ENCODE measurements at places on chromosomes 6 and 20.

- DNase-seq = no peak
Observed at GRCh38 chr6:21747441-21747840, 153.9 kb downstream of the SOX4 start.

DNA sequence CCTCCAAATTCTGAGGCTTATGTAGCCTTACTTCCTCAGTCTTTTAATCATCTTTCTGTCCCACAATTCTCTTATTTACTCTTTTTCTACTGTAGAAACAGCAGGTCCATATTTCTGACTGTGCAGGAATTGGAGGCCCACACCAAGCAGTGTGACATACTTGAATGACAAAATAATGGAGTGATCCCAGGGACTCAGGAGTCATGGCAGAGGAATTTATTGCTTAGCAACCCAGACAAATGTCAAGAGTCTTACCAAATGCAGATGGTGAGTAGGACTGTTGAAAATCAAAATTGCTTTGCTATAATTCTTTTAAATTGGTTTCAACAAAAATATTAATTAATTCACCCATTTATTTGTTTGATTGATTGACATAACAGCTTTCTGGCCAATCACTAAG, 59.9 kb downstream of the HTR1B start:
- DNase-seq = peak; percentile 28

DNA sequence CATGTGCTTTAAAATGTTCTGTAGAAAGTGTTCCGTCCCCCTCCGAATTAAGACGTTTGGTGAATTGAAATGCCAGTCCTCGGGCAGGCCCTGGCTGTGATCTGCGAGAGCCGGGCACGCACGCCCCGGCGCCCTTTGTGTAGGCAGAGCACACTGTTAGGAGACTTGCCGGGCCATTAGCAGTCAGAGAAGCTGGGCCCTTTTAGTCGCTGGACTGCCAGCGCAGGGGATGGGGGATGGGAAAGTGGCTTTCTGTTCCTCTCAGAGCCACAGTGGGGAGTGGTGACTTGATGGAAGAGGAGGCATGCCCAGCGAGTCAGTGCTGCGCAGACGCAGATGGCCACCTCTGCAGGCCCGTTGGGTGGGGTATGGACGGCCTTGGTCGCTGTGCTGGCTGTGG, 2.2 kb downstream of the PPP1R3G start:
- no peak for DNase-seq

DNA sequence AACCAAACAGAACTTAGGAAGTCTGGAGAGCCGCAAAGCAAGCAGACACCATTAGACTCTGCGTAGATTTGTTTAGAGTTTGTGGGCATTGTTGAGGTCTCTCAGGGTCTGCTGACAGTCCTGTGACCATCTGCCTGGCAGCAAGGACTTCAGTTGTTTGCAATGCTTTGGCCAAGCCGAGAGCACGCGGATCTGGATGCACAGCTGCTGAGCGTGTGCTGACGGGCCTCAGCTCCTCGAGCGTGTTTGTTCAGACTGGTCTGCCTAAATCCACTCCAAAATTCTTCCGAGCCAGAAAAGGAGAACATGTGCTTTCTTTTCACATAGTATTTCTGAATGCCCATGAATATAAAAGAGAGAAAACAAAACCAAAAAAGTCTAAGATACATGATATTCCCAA, 159.0 kb downstream of the ZNF217 start:
- peak; percentile 32 for DNase-seq

DNA sequence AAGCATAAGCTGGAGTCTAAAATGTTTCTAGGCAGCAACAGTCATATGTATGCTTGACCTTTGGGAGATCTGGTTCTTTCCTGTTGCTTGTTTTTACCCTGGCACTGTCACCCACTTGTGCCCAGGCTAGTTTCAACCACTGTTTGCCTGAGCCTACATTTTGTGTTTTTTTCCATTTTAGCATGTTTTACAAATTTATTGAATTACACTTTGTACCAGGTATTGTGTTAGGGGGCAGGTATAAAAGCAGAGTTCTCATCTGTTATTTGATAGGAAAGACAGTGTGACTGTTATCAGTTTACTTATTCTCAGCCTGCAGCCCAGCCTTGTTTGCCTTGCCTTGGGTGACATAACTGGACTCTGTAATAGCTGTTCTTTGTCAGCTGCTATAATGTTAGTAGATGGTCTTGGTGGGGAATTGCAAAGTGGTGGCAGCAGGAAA, 147.0 kb downstream of the CDKAL1 start:
- no peak for DNase-seq

GRCh38 chr20:34242879-34243278, 1.7 kb downstream of the ASIP start:
- DNase-seq = no peak

- DNase-seq = no peak
Observed at GRCh38 chr6:41050536-41050935, 2.5 kb upstream of the APOBEC2 start.

DNA sequence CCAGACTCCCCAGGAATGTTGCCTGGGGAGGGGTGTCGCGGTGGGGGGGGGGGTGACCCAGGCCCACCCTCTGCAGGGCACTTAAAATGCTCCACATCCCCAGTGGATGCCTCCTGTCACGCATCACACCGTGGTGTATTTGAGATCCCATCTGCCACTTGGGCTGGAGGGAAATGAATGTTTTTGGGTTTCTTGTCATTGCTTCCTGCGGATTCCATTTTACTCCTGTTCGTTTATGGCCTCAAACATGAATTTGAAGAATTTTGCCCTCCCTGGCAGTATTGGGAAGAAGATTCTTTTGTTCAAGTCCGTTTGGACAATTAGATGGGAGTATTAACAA, 544 bp upstream of the KHDC1 start:
- peak; percentile 25 for DNase-seq

GRCh38 chr6:14135893-14136539, 18.4 kb downstream of the CD83 start:
- no peak for DNase-seq

DNA sequence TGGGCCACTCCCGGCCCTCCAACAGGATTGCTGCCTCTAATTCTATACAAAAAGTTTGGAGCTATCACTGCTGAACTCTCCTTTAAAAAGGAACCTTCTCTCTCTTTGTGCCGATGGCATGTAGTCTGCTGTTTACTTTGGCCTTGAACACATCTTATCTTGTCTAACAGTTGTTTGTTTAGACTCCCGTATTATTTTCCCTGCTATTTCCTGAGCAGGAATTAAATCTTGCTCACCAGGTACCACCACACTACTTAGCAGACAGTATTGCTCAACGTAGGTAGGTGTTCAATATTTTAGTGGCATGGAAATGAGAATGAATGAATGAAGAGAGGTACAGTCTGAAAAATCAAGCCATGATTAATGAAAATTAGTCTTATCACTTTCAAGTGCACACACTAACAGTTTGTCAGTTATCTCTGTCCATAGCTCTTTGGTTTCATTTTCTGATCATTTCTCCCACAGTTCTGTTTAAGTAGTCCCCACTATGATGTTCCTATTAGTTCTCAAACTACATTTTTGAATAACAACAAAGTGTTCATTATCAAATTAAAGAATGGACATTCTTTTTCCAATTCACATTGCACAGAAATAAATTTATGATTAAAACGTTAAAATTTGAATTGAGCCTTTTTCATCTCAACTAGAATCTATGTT, 6.8 kb upstream of the HEY2 start:
- DNase-seq = no peak

GRCh38 chr6:113875470-113875869, 18.3 kb downstream of the MARCKS start:
- peak; percentile 35 for DNase-seq

DNA sequence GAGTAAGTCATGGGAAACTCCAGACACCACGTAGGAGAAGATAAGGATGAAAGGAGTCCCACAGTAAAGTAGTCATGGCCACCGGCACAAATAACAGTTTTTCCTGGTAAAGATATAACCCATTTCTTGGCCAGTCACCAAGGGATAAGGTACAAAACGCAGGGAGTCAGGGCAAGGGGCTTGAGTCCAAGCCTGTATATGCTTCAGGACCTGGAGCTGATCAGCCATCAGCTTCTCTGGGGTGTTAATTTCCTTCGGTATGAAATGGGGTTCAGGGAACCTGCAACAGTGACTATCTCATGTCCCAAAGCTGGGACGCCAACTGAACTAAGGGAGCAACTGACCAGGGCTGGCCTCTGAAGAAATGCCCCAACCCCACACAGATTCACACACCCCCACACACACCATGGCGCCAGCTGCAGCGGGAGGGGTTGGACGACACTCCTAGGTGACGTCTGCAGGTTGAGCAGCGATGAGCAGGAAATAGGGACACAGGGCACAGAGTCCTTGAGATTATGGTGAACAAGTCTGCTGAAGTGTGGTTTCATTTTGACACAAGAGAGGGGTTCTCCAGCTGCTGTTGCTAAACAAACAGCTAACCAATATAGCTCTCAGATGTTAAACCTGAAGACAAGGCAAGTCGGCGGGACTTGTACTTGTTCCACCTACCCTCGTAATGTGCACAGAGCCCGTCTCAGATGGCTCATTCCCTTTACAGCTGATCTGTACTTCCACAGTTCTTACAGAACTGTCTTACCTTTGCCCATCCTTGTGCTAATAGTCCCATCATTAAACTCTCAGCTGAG, 7.4 kb upstream of the ADTRP start:
- DNase-seq = no peak

DNA sequence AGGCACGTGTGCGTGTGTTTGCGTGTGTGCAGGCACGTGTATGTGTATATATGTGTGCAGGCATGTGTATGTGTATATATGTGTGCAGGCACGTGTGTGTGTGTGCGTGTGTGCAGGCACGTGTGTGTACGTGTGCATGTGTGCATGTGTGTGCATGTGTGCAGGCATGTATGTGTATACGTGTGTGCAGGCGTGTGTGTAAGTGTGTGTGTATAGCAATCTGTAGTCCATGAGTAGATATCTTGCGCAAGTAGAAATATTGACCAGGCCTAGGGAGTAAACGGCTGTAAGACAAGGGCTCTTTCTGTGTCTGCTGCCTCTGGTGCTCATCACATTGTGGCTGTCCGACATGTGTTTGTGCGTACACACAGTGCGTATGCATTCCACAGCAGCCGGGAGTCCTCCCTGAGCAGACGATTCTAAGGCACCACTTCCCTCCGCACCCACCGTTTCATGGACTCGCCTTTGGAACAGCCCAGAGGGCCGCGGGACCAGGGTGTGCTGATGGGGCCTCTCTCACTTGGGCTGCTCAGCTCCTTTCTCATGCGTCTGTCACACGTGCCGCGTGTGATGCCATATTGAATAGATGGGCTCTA, 167.6 kb downstream of the ERMARD start:
- no peak for DNase-seq

DNA sequence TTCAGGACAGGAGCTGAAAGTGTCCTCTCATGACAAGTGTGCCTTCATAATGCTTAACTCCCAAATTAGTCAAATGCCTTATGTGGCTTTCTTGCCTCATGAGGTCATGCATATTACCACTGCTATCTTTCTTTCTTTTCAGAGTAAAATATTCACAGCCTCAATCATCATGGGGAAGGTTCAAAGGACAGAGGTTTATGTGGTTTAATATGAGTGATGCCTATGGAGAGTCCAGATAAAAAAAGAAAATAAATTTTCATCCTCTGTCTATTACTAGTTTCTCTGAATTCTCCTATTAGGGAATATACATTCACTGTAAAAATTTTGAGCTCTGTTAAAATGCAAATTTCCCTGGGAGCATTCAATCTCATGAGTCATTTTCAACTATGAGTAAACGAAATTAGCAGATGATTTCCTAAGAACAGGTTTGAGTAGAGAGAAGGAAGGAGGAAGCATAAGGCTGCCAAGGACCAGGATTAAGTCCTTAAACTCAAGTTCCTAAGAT, 396.9 kb upstream of the ADGRB3 start:
- no peak for DNase-seq

DNA sequence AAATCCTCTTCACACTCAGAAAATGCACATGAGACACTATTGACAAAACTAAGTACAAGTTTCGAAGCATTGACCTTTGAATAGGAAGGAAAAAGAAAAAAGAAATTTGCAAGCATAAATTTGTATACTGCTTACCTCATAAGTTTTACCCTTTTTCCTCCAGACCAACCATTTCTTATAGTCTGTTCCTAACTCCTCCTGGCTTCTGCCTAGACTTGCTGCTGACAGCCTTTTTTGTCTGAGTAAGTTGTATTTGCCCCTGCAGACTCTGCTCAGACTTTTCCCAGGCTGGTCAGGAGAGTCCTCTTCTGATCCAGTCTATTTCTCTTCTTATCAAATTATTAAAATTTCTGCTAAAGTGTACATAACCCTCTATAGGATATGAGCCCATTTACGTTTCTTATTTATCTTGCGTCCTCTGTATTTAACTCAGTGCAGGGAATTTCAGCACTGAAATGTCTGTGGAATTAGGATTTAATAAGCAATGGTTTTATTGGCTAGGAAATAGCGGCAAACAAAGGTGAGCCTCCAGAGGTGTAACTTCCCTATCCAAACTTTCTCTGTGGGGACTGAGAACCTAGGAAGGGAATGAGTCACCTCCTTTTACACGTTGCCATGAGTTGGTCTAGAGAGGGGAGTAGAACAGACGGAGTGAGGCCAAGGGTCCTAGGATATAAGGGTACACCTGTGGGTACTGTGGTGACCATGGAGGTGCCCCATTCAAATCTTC, 207.1 kb upstream of the MARCKS start:
- DNase-seq = no peak

- DNase-seq = no peak
Observed at GRCh38 chr20:44633872-44634600, 17.5 kb downstream of the ADA start.

DNA sequence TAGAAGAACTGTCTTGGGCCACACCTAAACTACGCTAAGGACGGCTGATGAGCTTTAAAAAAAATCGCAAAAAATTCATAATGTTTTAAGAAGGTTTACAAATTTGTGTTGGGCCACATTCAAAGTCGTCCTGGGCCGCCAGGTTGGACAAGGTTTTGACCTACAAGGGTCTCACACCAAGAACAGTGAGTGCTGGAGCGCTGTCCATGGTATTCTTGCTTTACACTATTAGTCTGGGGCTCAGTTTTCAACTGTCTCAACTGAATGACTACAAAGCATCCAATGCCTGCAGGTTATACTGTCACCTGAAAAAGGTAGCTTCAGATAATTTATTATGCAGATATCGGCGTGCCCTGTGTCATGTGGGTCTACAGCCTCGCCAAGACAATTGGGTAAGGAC, 3.7 kb upstream of the FAXC start:
- no peak for DNase-seq

DNA sequence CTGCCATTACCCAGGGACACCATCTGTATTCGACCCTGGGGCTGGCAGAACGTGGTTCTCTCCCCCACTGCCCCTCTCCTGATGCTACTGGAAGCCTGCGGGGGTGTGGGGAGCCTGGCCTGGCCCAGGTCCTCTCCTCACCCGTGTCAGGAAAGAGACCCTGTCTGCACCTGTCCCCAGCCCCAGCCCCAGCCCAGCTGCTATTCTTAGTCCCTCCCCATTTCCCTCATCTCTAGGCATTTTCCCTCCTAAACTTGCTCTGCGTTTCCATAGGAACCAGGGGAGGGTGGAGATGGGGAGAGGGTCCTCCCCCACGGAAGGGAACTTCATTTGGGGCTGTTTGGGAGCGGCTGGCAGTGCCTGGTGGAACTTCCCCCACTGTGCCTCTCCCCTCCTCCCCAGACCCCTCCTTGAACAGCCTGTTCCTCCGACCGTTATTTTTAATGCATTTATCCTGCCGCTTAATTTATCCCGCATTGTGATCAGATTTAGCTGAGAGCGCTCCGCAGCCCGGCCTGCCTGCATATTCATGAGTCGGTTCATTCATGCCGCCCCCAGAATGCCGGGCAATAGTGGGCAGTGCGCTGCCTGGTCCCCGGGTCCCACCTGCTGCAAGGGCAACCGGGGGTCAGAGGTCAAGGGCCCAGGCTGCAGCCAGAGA, 31.8 kb upstream of the DLGAP4 start:
- no peak for DNase-seq
